K562 (cell line): ENCODE measurements at places on chromosomes 12 and 14.

- no peak for DNase-seq
These were observed 67.2 kb downstream of the SLC8A3 start for GRCh38 chr14:70121521-70121920.

DNA sequence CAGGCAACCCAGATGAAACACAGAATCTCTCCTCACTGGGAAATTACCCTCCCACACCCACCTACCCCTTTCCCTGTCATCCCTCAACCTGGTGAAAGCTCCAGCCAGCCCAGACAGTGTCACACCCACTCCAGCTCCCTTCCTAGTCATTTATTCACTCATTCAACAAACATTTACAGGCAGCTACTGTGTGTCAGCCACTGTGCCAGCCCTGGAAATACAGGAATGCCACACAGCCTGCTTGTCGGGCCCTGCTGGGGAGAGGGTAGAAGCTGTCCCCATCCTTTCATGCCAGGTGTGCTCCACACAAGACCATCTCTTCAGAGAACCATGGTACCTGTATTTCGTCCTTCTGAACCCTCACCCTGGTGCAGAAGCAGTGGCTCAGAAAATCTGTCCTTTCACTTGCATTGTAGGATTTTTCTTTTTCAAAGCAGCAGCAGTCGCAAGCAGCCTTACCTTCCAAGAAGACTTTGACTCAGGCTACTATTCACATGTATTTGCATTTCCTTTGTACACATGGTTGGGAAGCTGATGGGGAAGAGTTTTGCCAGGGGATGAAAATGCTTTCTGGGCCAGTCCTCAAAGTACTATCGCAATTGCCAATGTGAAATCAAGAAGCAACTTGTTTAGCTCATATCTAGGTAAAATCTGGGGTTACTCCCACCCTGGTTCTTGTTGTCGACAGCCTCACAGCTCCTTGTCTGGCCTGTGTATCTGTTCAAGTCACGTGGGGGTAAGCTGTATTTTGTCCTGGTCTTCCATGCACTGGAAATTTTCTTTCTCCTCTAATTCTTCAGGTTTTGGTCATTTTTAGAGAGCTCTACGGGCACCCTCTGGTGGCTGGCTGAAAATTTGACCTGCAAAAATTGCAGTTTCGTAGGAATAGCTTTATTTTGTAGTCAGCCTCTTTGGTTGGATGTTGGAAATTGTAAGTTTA lies 147.4 kb upstream of the EGLN3 start:
- DNase-seq, result peak; percentile 43

GRCh38 chr14:106268013-106268727 lies 741.8 kb downstream of the TMEM121 start:
- DNase-seq, result peak; percentile 56

- DNase-seq, result no peak
These were observed 1.6 kb upstream of the CDKN1B start for GRCh38 chr12:12715459-12716150.

GRCh38 chr14:68734231-68734732 lies 58.6 kb downstream of the ZFP36L1 start:
- DNase-seq, result no peak

DNA sequence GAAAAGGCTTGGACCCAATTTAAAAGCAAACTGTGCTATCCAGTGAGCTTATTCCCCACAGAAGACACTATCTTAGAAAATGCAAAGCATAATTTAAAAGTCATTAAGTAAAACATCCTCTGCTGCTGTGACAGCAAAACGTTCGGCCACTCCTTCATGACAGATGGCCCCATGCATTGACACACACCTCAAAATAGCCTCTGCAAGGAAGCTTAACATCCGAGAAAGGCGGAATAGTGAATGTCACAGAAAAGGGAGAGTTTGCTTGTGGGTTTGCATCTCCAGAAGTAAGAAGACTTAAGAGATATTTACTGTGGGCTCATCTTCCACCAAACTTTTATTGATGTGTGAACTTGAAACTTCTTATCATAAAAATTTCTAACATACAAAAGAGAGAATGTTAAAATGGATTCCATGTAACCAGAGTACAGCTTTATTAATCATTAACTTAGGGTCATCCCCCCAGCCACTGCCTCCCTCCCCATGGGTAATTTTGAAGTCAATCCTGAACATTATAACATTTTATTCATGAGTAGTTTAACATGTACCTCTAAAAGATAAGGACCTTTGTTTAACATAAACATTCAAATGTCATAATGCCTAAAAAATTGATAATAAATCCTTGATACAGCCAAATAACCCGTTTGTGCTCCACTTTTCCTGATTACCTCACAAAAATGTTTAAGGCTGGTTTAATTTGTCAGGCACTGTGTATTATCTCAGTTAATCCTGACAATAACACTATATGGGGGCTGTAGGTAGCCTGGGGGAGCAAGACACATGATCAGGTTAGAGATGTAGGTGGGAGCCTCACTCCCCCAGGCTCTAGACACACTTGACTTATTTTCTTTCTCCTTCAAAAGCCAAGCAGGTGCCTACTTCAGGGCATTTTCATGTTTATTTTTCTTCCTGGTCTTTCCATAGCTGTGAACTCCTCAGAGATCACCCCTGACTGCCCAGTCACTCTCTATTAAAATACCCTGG lies 119.7 kb upstream of the TMCC3 start:
- no peak for DNase-seq

DNA sequence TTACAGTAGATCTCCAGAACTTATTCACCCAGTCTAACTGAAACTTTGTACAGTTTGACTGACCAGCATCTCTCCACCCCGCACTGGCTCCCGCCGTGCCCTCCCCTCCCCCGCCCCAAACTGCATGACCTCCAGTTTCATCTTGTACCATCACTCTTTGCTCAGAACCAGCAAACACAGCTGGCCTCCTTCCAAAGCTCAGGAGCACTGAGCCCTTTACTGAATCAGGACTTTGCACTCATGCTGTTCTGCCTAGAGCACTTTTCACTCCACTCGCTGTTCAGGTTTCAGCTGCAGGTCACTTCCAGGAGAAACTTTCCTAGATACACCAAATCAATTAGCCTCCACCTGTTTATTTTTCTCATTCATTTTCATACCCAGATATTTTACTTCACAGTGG lies 455.3 kb upstream of the PDE3A start:
- DNase-seq, result no peak

DNA sequence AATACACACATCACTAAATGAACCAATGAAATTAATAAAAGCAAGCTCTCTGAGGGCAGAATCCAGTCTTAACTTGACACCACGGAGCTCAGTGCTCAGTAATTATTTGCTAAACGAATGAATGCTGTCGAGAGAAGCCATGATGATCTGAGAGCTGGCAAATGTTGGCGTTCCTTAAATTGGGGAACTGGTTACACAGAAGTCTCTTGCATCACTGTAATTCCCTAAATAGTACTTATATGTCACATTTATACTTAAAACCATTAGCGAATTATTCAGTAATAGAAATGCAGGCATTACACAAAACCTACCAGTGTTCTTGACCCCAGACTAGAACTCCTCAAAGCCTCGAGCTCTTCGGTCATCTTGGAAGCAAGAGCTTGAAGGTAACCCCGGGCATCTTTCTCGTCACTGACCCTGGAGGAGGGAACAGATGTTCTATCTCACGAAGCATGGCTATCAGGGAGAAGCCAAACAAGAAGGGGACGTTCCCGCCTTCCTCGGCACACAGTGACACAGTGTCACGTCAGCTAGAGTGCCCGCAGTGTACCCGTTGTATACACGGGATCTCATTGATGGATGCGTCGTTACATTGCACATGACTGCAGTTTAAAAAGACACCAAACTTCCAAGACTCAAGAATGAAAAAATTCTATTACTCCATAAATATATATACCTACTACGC lies 43.6 kb downstream of the AMN start:
- DNase-seq, result no peak

DNA sequence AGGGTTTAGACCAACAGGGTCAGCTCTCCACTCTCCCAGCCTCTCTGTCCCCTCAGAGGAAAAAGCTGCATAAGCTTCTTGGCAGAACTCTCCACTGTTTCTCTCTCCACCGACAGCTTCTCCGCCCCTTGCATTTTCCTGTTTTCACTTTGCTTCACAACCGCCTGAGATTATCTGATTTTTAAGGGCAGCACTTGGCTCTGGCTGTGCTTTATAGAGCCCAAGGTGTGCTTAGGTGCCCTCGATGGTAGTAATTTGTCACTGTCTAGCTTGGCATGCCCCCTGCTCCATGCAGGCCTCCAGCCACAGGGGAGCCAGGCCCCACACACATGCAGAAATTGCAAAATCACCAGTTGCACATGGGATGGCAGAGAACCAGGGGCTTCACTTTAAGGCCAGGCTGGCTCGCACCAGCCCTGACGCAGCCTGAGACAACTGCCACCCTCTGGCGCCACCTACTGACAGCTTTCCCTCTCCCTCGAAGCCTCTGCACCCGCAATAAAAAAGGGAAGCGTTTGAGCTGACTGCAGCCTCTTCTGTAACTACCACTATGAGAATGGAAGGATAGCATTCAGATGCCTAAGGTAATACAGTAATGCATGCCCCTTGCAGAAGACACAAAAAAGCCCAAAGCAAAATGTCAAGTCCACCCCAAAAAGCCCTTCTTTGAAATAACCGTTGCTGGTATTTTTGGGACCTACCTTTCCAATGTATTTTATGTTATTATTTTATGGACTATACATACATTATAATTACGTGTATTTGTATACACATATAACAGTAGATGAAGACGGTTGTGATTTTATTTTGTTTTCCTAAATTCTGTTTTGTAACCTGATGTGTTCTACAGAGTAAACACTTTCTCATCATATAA lies 32.0 kb upstream of the RIMBP2 start:
- peak; percentile 80 for DNase-seq

DNA sequence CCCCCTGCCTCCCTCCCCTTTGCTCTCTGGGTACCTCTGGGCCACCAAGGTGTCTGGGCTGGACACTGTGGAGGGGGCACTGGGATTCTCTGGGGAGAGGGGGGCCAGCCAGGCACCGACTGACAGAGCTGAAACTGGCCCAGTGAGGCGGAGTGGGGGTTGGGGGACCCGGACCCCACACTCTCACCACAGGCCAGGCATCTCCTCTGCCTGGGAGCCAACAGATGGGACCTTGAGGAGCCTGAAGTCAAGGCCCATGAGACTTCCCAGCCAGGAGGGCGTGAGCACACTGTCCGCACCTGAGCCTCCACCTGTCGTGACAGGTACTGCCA lies 39.8 kb upstream of the PPP1R13B start:
- DNase-seq, result no peak

DNA sequence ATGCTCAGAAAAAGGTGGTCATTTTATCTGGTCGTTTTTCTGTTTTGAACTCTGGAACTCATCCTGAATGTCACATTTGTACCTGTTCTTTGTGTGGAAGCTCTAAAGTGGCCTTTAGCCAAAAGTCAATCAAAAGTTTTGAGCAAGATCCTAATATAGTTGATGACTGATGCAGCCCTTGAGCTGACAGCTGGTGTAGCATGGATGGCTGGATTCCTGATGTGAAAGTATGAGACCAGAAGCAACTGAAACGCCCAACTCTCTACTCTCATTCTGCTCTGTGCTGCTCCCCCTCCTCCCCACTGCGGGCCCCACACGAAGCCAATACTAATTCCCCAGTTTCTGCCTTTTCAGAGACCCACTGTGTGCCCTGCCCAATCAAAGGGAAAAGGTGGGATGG lies 10.3 kb upstream of the MYH7 start:
- DNase-seq, result no peak

GRCh38 chr12:54337854-54338650 lies 13.1 kb downstream of the COPZ1 start:
- DNase-seq, result peak; percentile 47

DNA sequence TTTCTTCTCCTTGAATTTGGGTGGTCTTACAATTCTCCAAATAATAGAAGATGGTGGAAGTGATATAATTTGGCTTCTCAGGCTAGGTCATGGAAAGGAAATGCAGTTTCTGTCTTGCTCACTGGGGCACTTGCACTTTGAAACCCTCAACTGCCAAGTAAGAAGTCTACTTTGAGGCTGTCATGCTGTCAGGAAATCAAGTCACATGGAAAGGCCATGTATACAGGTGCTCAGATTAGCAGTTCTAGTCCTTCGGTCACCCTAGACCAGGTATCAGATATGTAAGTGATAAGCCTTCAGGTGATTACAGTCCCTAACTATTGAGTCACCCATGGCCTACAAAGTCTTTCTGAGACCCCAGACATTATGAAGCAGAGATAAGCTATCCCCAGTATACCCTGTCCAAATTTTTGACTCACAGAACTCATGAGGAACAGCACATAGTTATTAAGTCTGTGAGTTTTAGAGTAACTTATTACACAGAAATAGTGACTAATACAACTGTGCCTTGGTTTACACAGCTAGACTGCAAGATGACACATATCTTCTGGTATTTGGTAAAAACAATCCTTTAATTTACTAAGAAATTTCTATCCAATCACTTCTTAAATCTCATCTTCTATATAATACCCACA lies 26.3 kb upstream of the BBS10 start:
- no peak for DNase-seq

DNA sequence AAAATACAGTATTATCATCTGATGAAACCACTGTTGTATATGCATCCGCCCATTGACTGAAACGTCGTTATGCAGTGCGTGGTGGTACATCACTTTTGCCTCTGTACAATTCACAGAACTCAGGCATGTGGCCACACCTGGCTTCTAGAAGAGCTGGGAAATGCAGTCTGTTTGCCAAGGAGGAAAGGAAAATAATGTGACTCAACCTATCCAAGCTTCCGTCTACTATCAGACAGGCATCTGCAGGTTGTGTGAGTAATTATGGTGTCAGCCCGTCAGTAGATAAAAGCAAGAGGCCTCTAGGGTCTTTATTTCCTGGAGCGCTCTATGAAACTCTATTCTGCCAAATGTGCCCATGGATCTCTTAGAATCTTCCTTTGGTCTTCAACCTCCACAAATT lies 111.6 kb downstream of the BBS10 start:
- no peak for DNase-seq

- no peak for DNase-seq
These were observed 714.4 kb upstream of the TBX3 start for GRCh38 chr12:115398311-115398781.

DNA sequence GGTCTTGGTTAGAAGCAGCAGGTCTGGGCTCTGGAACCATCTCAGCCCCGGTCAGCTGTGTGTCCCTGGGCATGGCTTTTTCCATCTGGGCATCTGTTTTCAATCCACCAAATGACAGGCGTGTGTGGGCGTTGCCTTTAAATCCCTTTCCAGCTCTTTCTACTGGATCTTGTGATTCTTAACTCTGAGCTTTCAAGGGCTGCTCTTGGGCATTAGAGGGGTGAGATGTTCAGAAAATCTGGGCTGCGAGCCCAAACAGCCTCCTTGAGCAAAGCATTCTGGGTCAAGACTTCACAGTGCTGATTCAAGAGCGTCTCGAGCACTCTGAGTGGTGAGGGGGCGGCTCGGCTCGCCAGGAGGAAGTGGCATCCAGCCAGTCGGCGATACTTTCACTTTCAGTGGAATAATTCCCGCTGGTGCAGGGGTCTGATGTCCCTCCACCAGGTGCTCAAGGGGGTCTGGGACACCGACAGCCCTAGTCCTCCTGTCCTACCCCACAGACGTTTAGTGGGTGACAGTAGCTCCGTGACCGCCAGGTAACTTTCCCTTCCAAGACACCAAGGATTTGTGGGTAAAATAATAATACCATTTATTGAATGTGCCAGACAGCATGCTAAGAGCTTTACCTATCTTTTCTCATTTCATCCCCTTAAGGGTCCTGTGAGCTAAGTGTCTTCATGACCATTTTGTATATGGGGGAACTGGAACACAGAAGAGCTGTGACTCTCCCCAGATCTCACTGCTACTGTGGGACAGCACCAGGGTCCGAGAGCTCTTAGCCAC lies 114.0 kb downstream of the PLXNC1 start:
- DNase-seq, result peak; percentile 18
